ENCODE measurements at places on chromosomes 2 and 18. TPM values are rescaled to one million over a fixed set of nuclear protein-coding genes. Genes with fewer than 3 reads are reported as not detected.

XRCC5 gene
- total RNA-seq = 509 TPM

PAIP2B gene
- total RNA-seq = 0.18 TPM

LYG2 gene
- total RNA-seq = not detected

PAX8 gene
- 0.28 TPM for total RNA-seq

FOXI3 gene
- total RNA-seq = not detected

PLCD4 gene
- 2.0 TPM for total RNA-seq

PRKAG3 gene
- total RNA-seq = not detected

GRCh38 chr18:3970929-3971328, 484.2 kb downstream of the DLGAP1 start:
- no peak for DNase-seq

- no peak for DNase-seq
These were observed 43.5 kb downstream of the SLC35F5 start for GRCh38 chr2:113712941-113713340.

DNA sequence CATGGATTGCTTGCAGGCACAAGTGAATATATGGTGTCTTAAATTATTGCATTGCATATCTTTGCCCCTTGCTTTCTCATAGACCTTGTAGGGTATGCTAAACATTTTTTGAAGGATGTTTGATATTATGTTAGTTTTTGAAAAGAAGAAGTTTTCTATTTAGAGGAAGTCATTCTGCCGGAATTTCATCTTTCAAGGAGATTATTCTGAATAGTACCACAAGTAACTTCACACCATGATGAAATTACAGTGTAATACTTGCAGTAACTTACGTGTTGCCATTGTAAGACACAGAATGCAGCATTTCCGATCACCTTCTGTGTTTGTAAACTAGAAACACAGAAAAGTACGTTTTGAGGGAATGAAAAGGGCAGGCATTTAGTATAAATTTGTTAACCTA, 71.9 kb downstream of the ACVR2A start:
- DNase-seq = no peak

DNA sequence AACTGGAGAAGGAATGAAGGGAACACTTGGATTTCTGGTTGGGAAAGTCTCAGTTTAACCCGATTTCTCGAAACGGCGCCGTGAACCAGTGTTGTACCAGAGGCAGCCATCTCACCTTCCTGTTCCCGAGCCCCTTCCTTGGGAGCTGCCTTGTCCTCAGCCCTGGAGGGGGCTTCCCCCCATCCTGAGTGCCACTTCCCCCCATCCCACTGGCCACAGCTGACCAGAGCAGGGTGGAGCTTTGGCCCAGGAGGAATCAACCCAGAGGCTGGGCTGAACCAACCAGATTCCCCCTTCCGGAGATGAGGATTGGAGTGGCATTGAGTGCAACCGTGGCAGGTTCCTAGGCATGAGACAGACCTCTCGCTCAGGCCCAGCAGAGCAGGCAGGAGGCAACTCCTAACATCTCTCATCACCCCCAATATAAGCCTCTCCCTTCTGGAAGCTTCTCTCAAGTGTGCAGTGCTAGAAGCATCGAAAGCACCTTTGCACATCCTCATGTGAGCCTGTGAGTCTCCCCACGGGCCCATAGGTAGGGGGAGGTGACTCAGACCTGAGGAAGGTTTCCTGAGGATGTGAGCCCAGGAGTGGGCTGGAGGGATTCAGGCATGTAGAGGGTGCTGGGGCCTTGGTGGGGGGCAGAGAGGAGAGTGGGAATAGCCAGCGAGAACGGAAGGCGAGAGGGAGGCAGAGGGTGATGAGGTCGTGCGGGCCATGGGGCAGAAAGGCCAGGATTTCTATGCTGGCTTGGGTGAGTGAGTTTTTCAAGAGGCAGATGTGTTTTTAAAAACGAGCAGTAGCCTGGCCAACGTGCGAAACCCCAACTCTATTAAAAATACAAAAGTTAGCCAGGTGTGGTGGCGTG, 11.9 kb downstream of the NGEF start:
- no peak for DNase-seq

DNA sequence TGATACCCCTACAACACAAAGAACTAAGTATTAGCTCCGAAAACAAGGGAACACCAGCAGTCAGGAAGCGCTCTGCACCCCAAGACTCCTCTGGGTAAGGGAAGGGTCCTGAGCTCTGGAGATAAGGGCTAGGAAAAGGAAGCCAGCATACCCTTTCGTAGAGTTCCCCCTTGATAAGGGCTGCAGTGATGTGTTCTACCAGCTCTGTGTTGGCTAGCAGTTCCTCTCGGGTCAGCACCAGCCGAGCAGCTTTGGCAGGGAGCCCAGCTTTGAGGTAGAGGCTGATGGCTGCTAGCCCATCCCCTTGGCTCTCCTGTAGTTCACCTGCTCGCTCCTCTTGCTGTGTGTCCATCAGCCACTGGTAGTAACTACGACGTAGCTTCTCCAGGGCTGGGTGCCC, 18.9 kb downstream of the KRTCAP3 start:
- no peak for DNase-seq

GRCh38 chr2:52498077-52498750, 1269.4 kb upstream of the CHAC2 start:
- DNase-seq = no peak

- no peak for DNase-seq
These were observed 121.4 kb upstream of the HDAC4 start for GRCh38 chr2:239522002-239522739.

- no peak for DNase-seq
These were observed 41.6 kb downstream of the NDC80 start for GRCh38 chr18:2612996-2613395.

- peak; percentile 85 for DNase-seq
These were observed 27.4 kb upstream of the EIF2AK3 start for GRCh38 chr2:88654714-88655113.

Measured in IMR-90 (cell line).